ENCODE measurements at places on chromosomes 11 and 22. TPM values are rescaled to one million over a fixed set of nuclear protein-coding genes. Genes with fewer than 3 reads are reported as not detected.

DNA sequence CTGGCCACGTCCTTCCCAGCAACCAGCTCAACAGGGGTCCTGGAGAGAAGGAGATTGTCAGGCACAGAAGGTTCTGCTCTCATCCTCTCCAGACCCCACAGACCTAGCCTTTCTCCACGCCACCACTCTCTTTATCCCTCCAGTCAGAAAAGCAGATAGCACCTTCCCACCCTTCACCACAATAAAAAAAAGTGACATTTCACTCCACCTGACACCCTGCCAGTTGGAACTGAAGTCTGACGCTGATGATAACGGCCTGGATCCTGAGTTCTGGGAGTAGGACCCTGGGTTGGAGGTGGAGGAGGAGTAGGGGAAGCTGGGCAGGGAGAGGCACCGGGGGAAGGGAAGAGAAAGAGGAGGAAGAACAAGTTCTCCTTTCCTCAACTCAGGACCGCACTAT lies 127.5 kb upstream of the ANO1 start:
- H3K27me3 ChIP-seq, result no peaks in the 10 kb centered on the region
- H3K27ac ChIP-seq, result no peak overlapping the region
- no peak overlapping the region for H3K4me3 ChIP-seq
- H3K4me1 ChIP-seq, result peaks cover 3% of the 10 kb centered on the region
- no peak for DNase-seq

Gene POU2AF2
- 1.2 TPM for total RNA-seq

DNA sequence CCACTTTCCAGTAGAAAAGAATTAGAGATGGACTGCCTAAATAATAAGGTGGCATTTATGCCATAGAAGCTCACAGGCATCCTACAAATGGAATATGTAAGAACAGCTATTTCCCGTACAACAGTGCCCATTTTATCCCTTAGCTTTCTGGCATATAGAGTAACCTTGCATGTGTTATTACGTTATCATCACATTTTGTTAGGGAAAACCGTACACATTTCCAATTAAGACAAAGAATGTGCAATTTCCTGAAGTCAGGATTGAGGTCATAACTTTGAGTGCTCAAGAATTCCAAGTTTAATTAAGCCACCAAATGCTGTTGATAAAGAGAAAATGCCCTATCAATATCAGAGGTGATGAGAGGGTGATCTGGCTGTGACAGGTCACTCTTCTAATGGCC lies 58.9 kb downstream of the LDLRAD3 start:
- no peak for DNase-seq
- no peak overlapping the region for H3K27ac ChIP-seq
- no peaks in the 10 kb centered on the region for H3K4me1 ChIP-seq
- no peaks in the 10 kb centered on the region for H3K27me3 ChIP-seq
- H3K36me3 ChIP-seq, result no peaks in the 10 kb centered on the region

DNA sequence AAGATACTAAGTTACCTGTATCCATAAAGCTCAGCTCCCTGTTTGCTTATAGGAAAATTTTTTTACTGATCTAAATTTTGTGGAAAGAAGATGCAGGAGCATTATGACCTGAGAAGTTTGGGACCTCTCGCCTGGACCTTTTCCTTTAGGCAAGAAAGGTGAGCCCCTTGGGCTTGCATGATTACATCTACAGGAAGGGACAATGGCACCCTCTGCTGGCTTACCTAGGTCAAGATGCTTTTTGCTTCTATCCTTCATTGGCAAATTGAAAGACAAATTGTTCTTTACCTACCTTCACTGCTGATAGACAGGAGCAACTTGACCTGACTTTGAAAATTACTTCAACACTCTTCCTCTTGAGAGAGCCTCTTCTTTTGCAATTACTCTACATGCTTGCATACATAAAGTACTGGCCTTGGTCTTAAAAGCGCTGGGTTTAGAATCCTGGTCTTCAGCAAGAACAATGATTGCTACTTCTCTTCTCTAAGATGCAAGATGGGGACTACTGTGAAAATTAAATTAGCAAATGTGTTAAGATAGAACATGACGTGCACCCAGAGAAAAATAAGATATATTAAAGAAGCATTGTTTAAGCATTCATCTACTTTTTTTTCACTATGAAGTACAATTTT lies 147.2 kb downstream of the TRPC6 start:
- H3K27me3 ChIP-seq, result no peaks in the 10 kb centered on the region
- no peaks in the 10 kb centered on the region for H3K36me3 ChIP-seq
- no peak overlapping the region for H3K27ac ChIP-seq
- H3K4me1 ChIP-seq, result no peaks in the 10 kb centered on the region

- H3K27ac ChIP-seq, result no peak overlapping the region
- DNase-seq, result no peak
- no peaks in the 10 kb centered on the region for H3K27me3 ChIP-seq
- no peaks in the 10 kb centered on the region for H3K4me1 ChIP-seq
- no peak overlapping the region for H3K4me3 ChIP-seq
Observed at GRCh38 chr22:28328756-28329155, 350.9 kb downstream of the TTC28 start.

Gene OPCML
- total RNA-seq, result not detected

DNA sequence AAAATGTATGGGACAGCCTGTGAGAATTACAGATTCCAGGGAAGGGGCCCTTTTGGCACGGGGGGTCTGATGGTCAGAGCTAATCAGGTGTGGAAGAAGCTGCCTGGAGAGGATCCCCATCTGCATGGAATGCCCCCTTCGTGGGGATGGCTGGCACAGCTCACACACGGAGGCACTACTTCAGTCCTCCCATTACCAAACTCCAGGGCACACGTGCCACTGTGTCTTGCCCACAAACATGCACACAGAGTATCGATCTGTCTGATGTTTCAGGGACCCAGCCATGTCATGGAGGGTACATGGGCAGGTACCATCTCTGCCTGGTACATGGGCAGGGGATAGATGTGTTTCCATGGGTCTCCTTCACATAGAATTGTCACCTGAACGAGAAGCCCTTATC lies 14.7 kb downstream of the KCNQ1OT1 start:
- H3K27me3 ChIP-seq, result no peaks in the 10 kb centered on the region
- peak; percentile 34 for DNase-seq
- no peaks in the 10 kb centered on the region for H3K4me1 ChIP-seq
- H3K27ac ChIP-seq, result no peak overlapping the region
- peaks cover 8% of the 10 kb centered on the region for H3K36me3 ChIP-seq
- H3K4me3 ChIP-seq, result no peak overlapping the region

GRCh38 chr22:39284142-39284980 lies 35.1 kb downstream of the RPL3 start:
- no peak overlapping the region for H3K4me3 ChIP-seq
- no peaks in the 10 kb centered on the region for H3K27me3 ChIP-seq
- no peak for DNase-seq

DNA sequence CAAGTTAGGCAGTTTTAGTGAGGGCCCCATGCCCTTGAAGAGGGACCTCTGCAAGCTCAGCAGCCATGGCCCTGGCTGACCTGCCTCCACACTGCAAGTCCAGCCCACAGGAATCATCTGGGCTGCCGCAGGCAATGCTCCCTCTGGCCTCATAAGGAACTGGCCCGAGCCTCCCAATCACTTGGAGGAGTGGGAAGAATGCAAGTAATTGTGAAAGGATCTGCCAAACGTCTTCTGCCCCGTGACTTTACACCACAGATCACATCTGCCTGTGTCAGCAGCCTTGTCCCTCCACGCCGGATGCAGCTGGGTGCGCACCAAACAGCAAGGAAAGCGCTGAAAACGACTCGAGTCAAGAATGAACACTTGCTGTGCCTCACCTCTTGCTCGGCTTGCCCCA lies 23.8 kb downstream of the OPCML start:
- H3K27ac ChIP-seq, result no peak overlapping the region
- no peaks in the 10 kb centered on the region for H3K4me1 ChIP-seq
- no peak for DNase-seq
- no peaks in the 10 kb centered on the region for H3K36me3 ChIP-seq
- no peaks in the 10 kb centered on the region for H3K27me3 ChIP-seq

DNA sequence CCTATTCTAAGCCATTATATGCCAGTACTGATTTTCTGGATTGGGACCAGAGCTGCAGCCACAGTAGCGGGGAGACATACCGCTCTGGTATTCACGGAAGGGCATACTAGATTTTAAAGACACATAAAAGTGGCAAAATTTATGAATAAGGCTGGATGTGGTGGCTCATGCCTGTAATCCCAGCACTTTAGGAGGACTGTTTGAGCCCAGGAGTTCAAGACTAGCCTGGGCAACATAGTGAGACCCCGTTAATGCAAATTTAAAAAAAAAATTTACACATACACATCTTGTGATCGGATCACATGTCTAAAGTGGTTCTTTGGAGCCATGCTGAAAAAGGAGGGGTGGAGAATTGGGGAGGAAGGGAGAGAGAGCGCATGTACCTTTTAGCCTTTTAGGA lies 9.0 kb downstream of the RPL27A start:
- H3K36me3 ChIP-seq, result peaks cover 61% of the 10 kb centered on the region
- no peak overlapping the region for H3K27ac ChIP-seq
- no peak overlapping the region for H3K4me3 ChIP-seq
- no peaks in the 10 kb centered on the region for H3K4me1 ChIP-seq

- H3K36me3 ChIP-seq, result no peaks in the 10 kb centered on the region
- H3K4me1 ChIP-seq, result no peaks in the 10 kb centered on the region
- no peak overlapping the region for H3K27ac ChIP-seq
- no peak overlapping the region for H3K4me3 ChIP-seq
Observed at GRCh38 chr11:19073454-19074415, 13.2 kb upstream of the MRGPRX2 start.

Gene OR8G1
- not detected for total RNA-seq

Gene NCF4
- 5.4 TPM for total RNA-seq

GRCh38 chr11:1073261-1073724 lies 1.4 kb upstream of the MUC2 start:
- H3K27ac ChIP-seq, result no peak overlapping the region
- no peaks in the 10 kb centered on the region for H3K27me3 ChIP-seq
- no peaks in the 10 kb centered on the region for H3K4me1 ChIP-seq

DNA sequence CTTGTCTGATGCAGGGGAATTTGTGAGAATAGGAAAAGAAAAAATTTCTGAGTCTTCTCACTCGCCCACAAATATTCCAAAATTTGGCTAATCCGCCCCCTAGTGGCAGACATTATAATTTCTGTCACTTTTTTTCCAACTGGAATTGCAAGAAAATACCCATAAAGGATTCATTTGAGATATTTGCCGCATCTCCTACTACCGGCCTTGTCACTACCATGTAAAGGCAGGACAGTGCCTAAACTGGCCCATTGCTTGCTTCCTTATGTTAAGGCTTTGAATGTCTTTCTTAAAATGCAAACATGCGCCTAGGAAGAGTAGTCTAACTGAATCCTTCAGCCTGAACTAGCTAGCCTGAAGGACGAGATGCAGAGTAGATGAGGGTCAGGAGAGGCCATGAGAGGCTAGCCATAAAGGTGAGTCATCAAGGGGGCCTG lies 9.3 kb upstream of the CEP295 start:
- H3K27me3 ChIP-seq, result no peaks in the 10 kb centered on the region
- H3K36me3 ChIP-seq, result no peaks in the 10 kb centered on the region
- H3K4me1 ChIP-seq, result no peaks in the 10 kb centered on the region
- no peak overlapping the region for H3K27ac ChIP-seq

Gene WNT7B
- total RNA-seq, result not detected

GRCh38 chr11:124256076-124256475 lies at the start of gene OR8G5:
OR8G5 (plus strand) TSS chr11:124256376; CDS start chr11:124264932, 8,556 bp downstream.
- DNase-seq, result no peak
- no peaks in the 10 kb centered on the region for H3K36me3 ChIP-seq
- no peaks in the 10 kb centered on the region for H3K27me3 ChIP-seq
- no peak within 1 kb of the TSS for H3K27ac ChIP-seq
- no peak within 1 kb of the TSS for H3K4me3 ChIP-seq
